ENCODE measurements at places on chromosomes 1 and 21.

DNA sequence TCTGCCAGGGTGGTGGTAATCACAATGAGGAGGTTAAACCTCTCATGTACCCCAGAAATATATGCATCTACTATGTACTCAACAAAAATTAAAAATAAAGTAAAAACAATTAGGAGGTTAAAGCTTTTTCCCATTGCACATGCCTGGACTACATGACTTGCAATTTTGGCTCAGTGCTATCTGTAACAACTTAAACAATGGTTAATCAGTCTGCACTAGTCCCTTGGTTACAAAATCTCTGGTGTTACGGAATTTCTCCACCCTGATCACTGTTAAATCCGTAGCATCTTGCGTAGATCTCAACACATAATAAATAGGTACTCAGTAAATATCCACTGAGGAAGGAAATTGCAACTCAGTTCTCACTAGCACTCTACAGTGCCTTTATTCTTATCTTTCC lies 66.5 kb downstream of the SDCCAG8 start:
- no peak for DNase-seq

- no peak for DNase-seq
Measured at GRCh38 chr1:19955534-19956170, 23.8 kb downstream of the PLA2G2A start.

DNA sequence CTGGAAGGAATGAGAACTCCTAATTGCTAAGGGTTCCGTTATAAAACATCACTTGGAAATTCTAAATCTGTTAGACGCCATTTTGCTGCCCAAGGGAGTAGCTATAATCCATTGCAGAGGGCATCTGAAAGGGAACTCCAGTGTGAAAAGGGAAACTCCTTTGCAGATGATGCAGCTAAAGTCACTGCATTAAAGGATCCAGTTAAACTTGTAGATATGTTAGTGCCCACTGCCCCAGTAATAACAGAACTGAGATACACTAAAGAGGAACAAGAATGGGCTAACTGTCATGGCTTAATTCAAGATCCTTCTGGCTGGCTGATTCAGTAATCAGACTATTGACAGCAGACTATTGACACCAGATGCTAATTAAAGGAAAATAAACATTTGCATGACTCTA lies 81.8 kb upstream of the KIAA0040 start:
- no peak for DNase-seq

- DNase-seq: no peak
Measured at GRCh38 chr1:244955661-244956060, 91.3 kb upstream of the HNRNPU start.

DNA sequence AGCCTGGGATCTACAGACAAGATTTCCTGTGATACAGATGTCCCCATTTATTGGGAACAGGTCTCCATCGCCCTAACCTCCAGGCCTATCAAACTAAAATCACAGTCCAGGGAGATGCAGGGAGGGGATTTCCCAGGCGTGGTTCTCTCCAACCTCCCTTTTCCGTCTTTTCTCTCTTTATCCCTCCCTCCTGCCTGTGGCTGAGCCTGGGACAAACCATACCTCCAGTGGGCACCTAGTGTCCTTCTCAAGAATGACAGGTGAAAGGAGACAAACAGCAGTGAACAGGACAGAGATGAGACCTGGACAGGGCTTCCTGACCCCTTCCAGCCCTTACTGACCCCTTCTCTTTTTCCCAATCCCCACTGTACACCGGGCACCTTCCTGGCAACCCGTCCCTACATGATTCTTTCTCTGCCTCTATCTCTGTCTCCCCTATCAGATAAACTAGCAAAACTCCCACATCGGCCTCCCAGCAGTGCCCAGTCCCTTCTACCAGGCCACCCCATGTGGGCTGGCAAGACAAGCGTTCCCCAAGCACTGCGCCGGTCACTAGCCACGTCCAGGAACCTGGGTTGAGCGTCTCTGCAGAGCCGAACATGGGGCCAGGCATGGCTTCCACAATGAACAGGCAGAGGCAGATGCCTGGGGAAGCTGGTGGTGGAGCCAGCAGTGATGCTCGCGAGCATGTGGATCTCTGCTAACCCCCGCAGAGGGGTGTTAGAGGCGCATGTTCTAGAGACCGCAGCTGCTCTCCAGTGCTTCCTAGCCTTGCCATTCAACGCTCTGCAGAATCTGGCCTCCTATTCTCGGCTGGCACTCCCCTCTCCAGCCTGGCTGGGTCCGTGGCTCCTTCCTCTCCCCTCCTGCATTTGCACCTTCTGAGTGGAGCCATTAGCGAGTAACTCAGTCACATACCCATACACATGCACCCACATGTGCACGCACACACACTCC lies 54.7 kb downstream of the ELK4 start:
- DNase-seq: no peak

DNA sequence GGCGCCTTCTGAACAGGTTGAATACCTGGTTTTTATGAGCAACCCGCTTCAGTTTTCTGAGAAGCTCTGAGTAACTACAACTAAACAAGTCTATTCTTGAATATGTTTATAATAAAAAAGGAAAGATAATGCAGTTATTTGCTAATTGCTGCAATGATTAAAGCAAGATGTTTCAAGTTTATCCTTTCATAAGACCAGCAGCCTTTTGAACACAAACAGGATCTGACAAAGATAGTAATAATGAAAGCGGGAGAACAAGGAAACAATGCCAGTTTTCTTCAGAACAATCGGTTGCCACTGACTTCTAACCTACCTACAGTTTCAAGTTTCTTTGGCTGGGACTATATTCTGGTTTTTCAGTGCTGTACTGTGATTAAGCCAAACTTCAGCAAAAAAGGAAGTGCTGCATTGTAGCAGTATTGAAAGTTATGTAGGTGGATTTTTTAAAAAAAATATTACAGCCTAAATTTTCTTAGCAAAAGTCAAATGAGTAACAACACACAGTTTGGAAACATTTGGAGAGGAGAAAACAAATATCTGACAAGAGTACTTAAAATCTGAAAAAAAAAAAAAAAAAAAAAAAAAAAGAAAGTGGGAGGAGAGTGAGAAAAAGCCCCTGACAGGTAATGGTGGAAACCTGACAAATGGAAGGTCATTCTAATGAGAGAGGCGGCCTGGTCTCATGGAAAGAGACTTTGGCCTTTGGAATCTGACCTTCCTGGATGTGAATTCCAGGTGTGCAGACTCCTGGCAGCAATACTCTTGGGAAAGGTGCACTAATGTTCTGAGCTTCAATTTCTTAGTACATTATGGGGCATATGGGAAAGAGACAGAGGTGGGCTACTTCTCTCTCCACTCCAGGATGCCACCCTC lies 11.4 kb downstream of the KCNJ15 start:
- no peak for DNase-seq

GRCh38 chr1:113507552-113508214 lies 117.4 kb downstream of the MAGI3 start:
- no peak for DNase-seq

All from CD8-positive, alpha-beta T cell (primary cell).